SJSA1 (cell line): ENCODE measurements at places on chromosomes 2 and 18. TPM values are rescaled to one million over a fixed set of nuclear protein-coding genes. Genes with fewer than 3 reads are reported as not detected.

GRCh38 chr2:229887441-229887840 is 34.4 kb downstream of the TRIP12 start:
- H3K27ac ChIP-seq = no peak overlapping the region
- H3K4me1 ChIP-seq = no peaks in the 10 kb centered on the region
- H3K36me3 ChIP-seq = peaks cover 18% of the 10 kb centered on the region; the same call in 1 of the 2 replicates
- no peaks in the 10 kb centered on the region for H3K27me3 ChIP-seq

Gene ANKRD30BL
- total RNA-seq = not detected in 2 replicates

GRCh38 chr2:97914691-97915213 is 81.0 kb downstream of the TMEM131 start:
- H3K4me3 ChIP-seq = no peak overlapping the region
- peaks cover 7% of the 10 kb centered on the region; the same call in 1 of the 2 replicates for H3K4me1 ChIP-seq
- no peaks in the 10 kb centered on the region; the same call in 1 of the 2 replicates for H3K36me3 ChIP-seq
- no peak overlapping the region for H3K27ac ChIP-seq
- no peaks in the 10 kb centered on the region for H3K27me3 ChIP-seq

DNA sequence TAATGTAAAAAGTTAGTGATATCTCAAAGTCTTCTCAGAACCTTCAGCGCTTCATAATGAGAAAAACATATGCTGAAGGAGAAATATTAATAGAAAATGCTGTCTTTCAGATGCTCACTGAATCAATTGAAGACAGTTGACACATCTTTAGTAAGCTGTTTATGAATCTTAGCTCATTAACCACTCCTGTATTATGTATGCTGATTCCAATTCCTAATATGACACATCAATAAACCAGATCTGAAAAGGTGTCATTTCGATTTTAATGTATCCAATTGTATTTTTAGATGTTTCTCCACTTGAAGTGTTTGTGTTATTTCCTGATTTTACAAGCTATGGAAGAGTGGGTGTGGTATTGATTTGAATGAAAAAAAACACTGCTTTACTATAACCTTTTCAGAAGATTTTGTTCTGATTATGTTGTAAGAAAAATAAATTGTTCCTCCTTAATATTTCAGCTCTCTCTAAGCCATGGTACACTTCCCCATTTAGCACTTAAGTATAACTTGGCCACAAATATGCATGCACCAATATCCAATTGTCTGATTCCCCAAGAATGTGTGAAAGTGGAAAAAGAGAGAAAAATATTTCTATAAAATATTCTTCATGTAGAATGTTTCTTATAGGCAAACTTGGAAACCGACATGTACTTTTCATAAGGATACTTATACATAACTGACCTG is 569.8 kb downstream of the ARHGAP15 start:
- no peak overlapping the region for H3K27ac ChIP-seq
- no peaks in the 10 kb centered on the region for H3K4me1 ChIP-seq
- no peak for DNase-seq
- no peak overlapping the region for H3K4me3 ChIP-seq
- no peaks in the 10 kb centered on the region for H3K36me3 ChIP-seq

GRCh38 chr2:68290901-68291300 is 28.8 kb downstream of the CNRIP1 start:
- no peaks in the 10 kb centered on the region for H3K4me1 ChIP-seq
- no peak overlapping the region for H3K27ac ChIP-seq
- DNase-seq = no peak
- H3K4me3 ChIP-seq = no peak overlapping the region
- no peaks in the 10 kb centered on the region for H3K36me3 ChIP-seq

- H3K27me3 ChIP-seq = no peaks in the 10 kb centered on the region
- no peaks in the 10 kb centered on the region for H3K4me1 ChIP-seq
- no peaks in the 10 kb centered on the region for H3K36me3 ChIP-seq
- no peak overlapping the region for H3K4me3 ChIP-seq
- H3K27ac ChIP-seq = no peak overlapping the region
Observed at GRCh38 chr2:227029426-227030105, 134.4 kb downstream of the COL4A4 start.

Gene MRPL19
- total RNA-seq = 75.4 and 95.7 TPM in 2 replicates

Gene AQP12A
- total RNA-seq = not detected in 2 replicates

DNA sequence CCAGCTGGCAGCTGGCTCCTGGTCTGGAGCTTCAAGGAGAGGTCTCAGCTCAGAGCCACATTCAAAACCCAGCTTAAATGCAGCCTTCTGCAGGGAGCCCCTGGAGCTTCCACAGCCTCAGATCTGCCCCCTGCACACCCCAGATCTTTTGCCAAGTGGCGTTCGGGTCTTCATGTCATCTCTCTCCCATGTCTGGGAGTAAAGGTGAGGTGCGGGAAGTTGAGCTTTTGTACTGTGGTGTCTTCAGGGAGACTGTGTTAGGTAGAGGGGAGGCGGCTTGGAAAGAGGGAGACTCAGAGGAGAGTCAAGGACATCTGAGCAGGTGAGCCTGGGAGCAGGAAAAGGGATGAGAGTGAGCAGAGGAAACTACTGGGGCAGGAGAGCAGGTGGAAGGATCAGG is 25.4 kb downstream of the MPHOSPH10 start:
- no peak overlapping the region for H3K4me3 ChIP-seq
- no peak for DNase-seq
- H3K27me3 ChIP-seq = no peaks in the 10 kb centered on the region
- H3K36me3 ChIP-seq = peaks cover 5% of the 10 kb centered on the region; the same call in 1 of the 2 replicates
- no peaks in the 10 kb centered on the region for H3K4me1 ChIP-seq

Gene SALL3
- total RNA-seq = 0.03 TPM in 1 of 2 replicates, not detected in the other

- H3K27ac ChIP-seq = no peak overlapping the region
- no peak overlapping the region for H3K4me3 ChIP-seq
- DNase-seq = no peak
- no peaks in the 10 kb centered on the region for H3K27me3 ChIP-seq
Observed at GRCh38 chr18:32902568-32903330, 129.9 kb upstream of the KLHL14 start.

DNA sequence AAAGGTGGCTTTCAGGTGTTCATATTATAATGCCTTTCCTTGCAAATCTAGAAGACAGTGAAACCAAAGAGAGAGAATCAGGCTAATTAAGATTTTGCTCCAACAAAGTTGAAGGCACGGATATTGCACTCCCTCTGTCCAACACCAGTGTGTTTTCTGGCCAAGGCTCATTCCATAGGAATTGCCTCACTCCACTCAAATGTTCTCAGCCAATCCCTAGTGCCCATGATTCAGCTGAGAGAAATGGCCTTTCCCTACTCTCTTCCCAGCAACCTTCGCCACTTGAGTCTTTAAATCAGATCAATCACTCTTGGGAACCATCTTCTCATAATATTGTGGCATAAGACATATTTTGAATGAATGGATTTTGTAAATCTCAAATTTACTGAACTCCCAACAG is 768.2 kb upstream of the ACVR2A start:
- no peaks in the 10 kb centered on the region for H3K4me1 ChIP-seq
- DNase-seq = no peak
- H3K4me3 ChIP-seq = no peak overlapping the region
- no peaks in the 10 kb centered on the region for H3K36me3 ChIP-seq
- H3K27me3 ChIP-seq = no peaks in the 10 kb centered on the region
- no peak overlapping the region for H3K27ac ChIP-seq
